Stimulated activated CD8-positive, alpha-beta memory T cell treated with anti-CD3 and anti-CD28 coated beads, Interleukin-2, amount 100 ng/mL, for 1 hour (primary cell): ENCODE measurements at places on chromosomes 13 and 19.

DNA sequence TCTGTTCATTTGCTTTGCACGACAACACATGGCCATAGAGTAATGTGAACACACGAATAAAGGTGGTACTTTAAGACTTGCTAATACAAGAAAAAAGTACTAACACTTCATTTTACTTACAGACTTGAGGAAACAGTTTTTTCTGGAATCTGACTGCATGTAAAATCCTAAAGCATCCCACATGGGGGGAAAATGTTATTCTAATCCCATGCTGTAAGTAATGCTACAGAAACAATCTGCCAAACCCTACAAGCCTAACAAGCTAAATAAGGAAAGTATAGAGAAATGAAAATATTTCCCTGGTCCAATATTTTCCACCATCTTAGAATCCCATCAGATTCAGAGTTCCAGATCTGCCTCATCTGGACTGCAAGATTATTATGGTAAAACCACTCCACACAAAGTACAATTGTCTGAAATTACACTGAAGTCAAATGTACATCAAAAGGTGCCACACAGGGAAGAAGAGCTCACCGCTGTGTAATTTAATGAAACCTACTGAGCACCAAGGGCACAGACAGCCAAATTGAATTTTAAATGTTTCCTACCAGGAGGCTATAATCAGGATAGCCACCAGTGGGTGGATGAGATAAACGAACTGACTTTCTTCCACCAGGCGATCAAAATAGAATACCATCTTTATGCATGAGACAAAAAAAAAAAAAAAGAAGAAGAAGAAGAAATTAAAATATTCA lies 22.0 kb downstream of the LHFPL6 start:
- no peak for DNase-seq

GRCh38 chr13:46387064-46387851 lies at the start of gene RUBCNL:
Gene RUBCNL, minus strand, starts transcription at chr13:46387252. Its CDS starts 14,777 bp downstream, at chr13:46372475.
- no peak for DNase-seq

- no peak for DNase-seq
Measured at GRCh38 chr13:114097212-114097892, 35.1 kb downstream of the RASA3 start.

GRCh38 chr19:7294558-7295212 lies 471 bp upstream of the INSR start:
- no peak for DNase-seq

GRCh38 chr13:31433207-31433606 lies 233.4 kb downstream of the B3GLCT start:
- DNase-seq: no peak

DNA sequence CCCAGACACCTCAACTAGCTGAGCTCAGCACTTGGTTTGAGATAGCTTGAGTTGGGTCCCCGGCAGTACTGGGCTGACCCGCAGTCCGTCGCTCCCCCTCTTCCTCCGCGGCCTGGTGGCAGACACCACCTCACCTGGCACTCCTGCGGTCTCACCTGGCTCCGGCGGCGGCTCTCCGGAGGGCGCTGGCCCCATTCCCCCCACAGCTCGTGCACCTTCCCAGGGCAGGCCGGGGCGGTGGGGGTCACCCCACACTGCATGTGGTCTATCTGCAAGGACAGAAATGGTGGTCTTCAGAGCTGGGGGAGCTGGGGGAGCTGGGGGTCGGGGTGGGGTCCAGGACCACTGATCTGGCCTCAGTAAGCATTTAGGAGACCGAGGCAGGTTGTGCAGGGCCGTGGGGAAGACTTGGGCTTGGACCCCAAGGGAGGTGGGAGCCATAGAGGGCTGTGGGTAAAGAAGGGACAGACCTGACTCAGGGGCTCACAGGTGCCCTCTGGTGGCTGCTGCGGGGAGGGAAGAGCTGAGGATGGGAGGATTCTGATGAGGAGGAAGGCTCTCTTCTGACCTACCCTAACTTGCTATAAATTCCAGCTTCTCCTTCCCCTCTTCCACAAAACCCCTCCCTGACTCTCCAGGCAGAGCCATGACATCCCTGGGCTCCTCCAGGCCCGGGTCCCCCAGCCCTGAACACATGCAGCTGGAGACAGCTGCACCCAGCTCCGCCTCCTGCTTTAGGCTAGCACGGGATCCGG lies 6.7 kb upstream of the PLIN4 start:
- DNase-seq: peak; percentile 37

- DNase-seq: peak; percentile 87
Measured at GRCh38 chr19:52535771-52536447, 8.4 kb downstream of the ZNF808 start.

GRCh38 chr19:51927859-51928258 lies 587 bp downstream of the ZNF613 start:
- no peak for DNase-seq

DNA sequence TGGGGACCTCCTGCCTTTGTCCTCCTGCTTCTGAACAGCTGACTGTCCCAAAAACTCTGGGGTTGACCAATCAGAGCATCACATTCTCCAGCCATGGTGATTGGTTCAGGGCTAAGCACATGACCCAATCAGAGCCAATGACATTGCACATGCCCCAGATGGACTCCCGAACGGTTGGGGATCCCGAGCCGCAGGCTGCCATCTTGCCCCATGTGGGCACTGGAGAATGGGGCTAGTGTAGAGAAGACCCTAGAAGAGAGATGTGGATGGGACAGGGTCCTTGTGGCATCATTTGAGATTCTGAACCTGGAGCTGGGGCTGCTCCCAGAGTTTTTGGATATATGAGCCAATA lies 31.3 kb upstream of the PEPD start:
- DNase-seq: no peak

GRCh38 chr13:30572859-30573275 lies 44.9 kb upstream of the USPL1 start:
- DNase-seq: no peak

- DNase-seq: no peak
Measured at GRCh38 chr19:28606269-28607032, 606.5 kb downstream of the UQCRFS1 start.

DNA sequence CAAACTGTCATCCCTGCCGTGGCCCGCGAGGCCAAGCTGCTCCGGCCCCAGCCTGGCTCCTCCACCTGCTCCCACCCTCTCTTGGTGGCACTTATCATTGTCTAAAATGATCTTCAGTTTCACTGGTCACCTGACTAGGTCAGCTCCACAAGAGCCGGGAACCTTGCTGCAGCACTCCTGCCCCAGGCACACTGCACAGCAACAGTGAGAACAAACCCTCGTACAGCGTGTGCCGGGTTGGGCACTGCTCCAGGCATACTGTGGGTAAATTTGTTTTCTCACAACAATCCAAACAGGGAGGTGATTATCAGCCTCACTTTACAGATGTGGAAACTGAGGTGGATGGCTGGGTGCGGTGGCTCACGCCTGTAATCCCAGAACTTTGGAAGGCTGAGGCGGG lies 8.9 kb downstream of the DEDD2 start:
- no peak for DNase-seq

DNA sequence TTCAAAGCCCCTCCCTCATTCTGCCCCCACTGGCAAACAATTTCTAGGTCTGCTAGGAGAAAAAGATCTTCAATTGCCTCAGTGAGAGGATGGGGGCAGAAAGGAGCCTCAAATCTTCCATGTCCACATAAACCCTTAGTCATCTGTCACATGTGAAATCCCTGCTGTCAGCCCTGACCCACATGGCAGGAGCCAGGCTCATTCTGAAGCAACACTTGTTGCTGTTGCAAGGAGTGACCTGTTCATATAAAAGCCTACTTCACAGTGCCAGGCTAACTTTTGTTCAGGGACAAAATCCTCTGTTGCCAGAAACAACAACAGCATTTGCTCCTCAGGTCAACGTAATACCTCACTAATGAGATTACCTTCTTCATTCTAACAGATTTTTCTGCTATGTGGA lies 70.5 kb downstream of the IRS2 start:
- DNase-seq: no peak

DNA sequence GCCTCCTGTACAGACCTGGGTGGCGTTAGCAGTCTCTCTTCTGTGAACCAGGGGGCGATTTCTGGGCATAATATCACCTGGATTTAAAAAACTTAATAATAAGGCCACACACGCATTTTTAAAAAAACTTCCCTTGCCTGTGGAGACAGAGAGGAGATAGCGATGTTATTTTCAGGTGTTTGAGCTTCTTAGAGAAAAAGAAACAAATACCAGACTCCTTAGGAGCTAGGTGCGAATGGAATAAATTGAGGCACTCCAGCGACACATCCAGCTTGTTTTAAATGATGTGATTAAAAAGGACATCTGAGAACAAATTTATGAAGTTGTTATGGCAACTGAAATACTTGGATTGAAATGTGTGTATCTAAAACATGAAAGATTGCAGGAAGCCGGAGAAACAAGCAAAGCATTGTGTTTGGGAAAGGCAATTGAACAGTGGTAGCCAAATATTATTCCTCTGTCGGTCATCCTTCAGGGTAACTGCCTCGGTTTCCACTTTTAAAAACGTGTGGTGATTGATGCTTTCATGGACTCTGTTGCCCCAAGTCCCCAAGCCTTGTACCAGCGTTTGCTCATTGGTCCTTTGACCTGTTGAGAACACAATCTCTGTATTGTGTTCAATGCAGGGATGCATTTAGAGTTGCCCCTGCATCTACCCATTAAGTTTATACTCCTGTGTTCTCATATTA lies 158.7 kb downstream of the TM9SF2 start:
- no peak for DNase-seq

DNA sequence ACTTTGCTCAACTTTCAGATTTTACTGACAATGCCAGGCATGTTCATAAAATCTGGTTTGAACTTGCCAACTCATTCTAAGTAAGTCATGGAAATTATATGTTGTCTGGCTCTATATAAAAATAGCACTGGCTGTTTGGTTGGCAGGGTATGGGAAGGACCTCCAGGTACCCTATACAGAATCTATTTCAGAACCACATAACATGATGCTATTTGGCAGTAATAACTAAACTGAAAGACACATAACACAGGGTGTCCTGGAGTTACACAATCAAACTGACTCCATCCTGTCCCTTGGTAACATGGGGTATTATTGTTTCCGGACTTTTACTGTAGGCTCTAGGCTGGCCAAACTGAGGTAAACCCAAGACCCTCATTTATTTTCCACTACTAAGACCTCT lies 248.8 kb downstream of the RGCC start:
- DNase-seq: no peak

DNA sequence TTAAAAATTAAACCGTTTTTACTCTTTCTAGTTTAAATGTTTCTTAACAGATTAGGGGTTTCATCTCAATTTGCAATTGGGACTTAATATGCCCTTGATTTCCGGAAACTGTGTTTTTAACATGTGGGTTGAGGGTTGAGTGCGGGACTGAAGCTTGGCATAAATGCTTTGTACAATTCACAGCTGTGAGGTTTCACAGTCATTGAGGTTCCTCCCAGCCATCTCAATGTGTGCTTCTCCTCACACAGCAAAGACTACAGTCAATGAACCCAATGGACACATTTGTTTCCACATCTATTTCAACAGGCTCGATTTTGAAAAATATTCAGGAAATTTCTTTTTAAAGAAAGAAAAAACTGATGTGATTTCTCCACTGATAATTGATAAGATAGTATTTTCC lies 328.6 kb downstream of the TBC1D4 start:
- DNase-seq: no peak

DNA sequence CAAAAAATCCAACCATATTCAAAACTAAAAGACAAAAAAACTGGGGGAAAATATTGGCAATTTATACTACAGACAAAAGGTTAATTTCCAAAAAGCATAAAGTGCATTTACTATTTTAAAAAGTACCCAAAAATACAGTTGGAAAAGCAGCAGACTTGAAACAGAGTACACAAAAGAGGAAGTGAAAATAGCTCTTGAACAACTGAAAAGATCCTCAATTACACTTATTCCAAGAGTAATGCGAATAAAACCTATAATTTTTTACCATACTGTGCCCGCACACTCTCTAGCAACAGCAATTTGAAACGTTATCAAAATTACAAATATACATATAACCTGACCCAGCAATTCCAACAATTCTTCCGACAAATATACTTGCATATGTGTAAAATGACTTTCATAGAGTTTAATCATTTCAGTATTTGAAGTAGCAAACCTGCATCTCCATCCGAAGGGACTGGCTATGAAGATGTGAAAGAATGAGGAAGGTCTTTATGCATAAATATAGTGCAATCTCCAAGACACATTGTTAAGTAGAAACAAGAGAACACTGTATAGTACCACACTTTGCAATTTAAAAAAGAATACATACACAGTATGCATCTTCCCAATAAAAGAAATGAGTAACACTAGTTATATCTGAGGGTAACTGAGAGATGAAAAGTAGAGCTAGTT lies 25.4 kb downstream of the ALG5 start:
- DNase-seq: no peak

- no peak for DNase-seq
Measured at GRCh38 chr19:19109601-19110000, 28.7 kb downstream of the TMEM161A start.

- peak; percentile 41 for DNase-seq
Measured at GRCh38 chr19:38387550-38388348, at the start of gene GGN. Gene GGN, minus strand, starts transcription at chr19:38388034. Its CDS starts 773 bp downstream, at chr19:38387261.

DNA sequence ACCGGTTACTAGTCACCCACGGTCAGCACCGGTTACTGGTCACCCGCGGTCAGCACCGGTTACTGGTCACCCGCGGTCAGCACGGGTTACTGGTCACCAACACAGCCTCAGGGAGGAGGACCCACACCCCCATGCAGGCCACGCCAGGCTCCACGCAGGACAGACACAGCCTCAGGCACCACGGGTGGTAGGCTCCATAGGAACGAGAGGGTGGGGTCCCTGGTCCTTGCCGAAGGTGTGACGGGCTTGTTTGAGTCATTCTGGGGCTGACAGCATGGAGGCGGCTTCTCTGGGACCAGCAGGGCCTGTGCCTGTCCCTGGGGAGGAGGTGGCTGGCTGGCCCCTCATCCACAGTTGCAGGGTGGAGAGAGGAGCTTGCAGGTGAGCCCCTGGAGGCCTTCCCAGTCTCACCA lies 122.8 kb upstream of the SOX1 start:
- DNase-seq: no peak

DNA sequence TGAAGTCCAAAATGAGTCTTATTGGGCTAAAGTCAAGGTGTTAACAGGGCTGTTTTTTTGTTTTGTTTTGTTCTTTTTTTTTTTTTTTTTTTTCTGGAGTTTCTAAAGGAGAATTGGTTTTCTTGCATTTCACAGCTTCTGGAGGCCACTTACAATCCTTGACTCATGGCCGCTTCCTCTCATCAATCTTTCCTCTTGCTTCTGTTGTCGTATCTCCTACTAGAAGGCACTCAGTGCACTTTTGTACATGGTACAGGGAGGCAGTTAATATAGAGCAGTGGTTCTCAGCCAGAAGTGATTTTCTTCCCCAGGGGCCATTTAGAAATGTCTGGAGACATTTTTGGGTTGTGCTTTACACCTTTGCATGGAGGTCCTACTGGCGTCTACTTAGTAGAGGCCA lies 546.6 kb downstream of the DCT start:
- DNase-seq: no peak
